CD4-positive, alpha-beta T cell treated with Interleukin-17A for 4 hours (primary cell): ENCODE measurements at places on chromosomes 7 and 10.

- no peak for DNase-seq
These were observed 350.7 kb upstream of the MBL2 start for GRCh38 chr10:53123311-53123710.

DNA sequence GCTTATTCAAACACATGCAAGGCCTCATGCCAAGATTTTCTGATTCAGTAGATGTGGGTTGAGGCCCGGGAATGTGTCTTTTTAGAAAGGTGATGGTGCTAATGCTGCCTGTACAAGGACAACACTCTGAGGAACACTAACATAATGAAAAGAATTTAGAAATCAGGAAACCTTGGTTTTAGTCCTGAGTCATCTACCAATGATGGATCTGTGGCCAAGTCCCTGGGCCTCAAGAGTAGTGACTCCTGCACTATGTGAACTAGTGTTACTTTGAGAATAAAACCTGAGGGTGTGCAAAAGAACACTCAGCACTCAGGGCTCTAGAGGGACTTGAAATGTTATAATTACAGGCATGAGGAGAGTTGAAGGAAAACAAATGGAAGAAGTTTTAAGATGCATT, 741.7 kb upstream of the GALNT17 start:
- DNase-seq: no peak

GRCh38 chr7:106060394-106060920, 51.7 kb downstream of the SYPL1 start:
- DNase-seq: no peak

DNA sequence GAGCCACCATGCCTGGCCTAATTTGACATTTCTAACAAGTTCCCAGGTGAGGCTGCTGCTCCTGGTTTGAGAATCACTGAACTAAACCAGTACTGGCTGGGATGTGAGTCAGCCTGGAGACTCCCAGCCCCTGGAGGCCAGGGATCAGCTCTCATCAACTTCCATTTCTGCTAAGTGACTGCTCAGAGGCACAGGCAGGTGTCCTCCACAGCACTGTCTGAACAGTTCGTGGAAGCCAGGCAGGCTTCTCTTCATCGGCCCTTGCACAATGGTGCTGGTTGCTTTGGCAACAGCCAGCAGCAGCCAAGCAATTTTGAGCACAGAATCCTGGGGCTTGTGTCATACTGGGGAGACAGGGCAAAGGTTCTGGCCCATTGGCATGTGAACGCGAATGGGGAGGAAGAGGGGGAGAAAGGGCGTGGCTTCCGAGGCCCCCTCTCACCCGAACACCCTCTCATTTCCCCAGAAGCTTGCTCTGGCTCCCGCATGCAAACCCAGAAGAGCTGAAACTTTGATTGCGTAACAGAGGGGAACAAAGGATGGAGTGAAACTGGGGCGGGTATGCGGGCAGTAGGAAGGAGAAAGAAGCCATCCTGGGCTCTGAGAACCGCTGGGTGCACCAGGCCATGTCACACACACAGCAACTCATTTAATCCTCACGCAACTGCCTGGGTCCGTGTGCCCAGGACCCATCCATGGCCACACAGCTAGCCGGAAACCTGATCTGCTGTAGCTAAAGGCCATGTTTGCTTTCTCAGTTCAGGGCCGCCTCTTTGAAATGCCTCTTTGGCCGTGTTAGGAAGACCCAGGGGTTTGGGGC, 9.0 kb upstream of the POR start:
- DNase-seq: no peak

DNA sequence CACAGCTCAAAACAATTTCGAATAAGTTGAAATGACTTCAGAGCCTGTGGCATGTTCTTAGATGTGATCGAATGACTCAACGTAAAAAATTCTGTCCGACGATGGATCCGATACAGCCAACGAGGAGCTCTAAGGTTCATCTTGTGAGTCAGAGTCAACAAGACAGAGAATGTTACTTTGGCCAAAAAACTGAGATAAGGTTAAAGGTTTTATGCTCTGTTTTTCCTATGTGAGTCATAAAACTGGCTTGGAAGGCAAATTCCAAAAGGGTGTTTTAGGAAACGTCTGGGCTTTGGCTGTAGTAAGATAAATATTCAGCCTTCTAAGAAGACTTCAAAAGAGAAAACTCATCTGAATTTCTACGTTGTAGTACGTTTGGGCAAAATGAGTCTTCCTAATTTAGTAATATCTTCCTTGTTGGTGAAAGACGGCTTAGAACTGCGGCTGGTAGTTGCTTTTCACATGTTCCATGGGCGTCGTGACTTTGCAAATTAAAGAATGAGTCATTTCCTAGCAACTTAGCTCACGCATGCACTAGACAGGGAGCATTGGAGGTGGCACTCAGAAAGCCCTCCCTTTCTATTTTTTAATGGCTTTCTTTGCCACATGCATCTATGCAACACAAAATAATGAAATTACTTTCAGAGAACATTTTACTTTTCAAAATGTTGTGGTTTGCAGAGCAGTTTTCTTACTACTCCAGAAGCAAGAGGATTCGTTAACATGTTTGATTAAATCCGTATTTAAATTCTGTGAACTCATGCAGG, 28.2 kb downstream of the PFKP start:
- peak; percentile 51 for DNase-seq

DNA sequence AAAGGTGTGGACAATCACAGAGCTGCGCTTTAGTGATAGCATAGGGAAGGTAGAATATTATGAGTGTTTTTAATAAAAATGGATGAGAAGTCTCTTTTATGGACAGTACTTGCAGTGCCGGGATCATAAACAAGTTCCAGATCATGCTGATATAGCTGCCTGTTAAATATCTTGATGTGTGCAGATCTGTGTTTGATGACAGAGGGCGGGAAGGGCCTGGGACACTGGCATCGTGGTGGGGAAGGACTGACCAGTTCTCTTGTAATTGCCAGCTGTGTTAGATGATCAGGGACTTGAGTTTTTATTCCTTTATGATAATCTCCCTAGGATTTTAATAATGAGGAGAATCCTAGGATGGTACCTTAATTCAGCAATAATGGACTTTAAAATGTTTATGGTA, 14.6 kb downstream of the SND1 start:
- no peak for DNase-seq

GRCh38 chr7:1758859-1759521, 88.9 kb downstream of the ELFN1 start:
- no peak for DNase-seq

DNA sequence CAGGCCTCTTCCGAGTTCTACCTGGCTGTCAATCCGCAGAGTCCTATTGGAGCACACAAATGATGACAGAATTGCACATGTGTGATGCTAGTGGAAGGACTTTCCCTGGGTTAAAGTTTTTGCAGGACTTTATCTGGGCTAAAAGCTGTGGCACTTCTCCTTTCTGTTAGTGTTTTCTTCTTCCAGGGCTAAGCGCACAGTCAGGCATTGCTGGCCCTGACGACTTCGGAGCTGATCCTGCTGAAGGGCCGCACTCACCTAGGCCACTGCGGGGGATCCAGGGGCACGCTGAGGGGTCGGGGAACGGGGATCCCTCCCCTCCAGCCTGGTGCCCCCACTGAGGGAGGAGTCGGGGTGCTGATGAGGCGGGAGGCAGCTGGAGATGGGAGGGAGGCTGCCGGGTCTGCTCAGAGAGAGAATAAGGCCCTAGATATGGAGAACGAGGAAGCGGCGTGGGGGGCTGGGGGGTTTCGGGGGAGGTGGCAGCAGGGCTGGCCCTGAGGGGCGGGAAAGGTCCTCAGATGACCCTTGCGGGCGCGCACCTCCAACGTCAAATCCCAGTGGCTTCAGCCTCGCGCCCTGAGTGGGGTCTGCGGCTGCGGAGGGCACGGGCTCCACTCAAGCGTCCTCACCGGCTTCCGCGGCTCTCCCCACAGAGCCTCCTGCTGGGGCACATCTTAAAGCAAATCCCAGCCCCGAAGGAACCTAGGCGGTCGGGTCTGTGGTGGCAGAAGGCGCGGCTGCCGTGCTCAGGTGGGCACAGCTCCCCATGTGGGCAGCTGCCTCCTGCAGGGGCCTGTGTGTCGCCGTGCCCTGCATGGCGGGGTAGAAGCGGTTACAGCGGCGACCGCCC, 30.9 kb downstream of the AGR3 start:
- no peak for DNase-seq

GRCh38 chr7:38410056-38410455, 136.6 kb upstream of the TARP start:
- no peak for DNase-seq

DNA sequence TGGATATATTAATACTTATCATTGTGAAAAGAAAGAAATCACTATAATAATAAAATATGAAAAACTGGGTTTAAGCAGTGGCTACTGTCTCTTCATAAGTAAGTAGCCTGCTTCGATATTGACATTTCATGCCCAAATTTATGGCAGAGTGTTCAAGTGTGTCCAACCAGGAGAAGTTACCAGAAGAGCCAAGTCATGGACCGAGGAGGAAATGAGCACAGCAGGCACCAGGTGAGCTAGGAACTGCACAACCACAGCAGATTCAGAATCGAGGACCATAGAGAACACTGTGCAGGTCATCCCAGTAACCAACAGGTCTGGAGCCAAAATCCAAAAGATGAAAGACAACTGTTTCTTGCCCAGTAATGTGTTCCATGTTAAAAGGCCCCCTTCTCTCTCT, 79.9 kb upstream of the ABCB5 start:
- no peak for DNase-seq

GRCh38 chr10:26475386-26475785, 37.2 kb downstream of the APBB1IP start:
- no peak for DNase-seq

DNA sequence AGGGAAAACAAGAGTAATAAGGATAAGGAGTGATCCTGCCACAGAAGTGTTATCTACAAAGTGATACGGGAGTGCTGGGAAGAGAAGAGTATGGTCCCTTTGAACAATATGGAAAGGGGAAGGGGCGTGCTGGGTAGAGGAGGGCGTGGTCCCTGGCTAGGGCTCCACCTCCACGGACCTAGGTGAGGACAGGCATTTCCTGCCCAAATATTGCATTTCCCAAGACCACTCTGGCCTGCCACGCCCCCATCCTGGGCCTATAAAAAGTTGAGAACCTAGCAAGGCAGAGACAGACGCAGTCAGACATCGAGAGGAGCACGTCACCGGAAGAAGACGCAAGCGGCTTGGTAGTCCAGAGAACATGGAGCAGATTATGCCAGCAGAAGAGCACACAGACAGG, 22.8 kb downstream of the VSTM4 start:
- no peak for DNase-seq

DNA sequence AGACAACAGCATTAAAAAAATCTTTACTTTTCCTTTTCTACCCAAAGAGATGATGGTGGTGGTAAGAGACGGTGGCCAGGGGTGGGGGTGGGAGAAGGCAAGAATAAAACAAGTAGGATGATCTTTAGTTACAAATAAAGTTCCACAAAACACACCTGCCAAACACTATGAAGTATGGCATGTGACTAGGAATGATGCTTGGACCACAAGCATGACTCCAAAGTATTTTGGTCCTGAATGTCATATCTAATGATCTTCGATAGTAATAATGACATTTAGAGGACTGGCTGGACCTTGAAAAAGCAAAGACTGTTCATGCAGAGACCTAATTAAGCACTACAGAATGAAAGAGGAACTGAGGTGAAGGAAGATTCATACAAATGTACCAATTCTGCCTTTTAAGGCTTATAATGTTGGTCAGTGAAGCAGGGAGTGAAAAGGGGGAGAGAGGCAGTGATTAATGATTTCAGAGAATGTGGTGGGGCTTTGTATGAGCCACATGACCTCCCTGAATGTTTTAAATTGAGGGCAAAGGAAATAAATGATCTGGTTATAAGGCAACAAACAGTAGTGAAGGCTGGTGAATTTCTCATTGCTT, 29.6 kb upstream of the DKK1 start:
- no peak for DNase-seq

GRCh38 chr7:120028636-120029035, 244.3 kb upstream of the KCND2 start:
- DNase-seq: no peak

DNA sequence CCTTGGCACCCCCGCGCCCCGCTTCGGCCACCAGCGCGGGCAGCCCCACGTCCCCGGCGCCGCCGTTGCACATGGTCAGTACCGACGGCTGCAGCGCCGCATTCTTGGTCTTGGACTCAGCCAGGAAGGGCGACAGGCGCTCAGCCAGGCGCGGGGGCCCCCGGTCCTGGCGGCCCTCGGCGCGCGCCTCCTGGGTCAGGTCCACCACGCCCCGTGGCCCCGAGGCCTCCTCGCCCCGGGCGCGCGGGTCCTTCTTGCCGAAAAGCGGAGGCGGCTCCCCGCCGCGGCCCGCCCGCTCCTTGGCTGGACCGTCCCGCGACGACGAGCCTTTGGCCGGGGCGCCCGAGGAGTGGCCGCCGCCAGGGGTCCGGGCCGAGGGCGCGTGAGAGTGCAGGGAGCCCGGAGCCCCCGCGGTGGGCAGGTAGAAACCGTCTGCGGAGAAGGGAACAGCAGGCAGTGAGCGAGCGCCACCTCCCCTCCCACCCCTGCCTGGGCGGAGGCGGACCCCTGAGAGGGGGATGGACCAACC, 34.7 kb downstream of the TNRC18 start:
- no peak for DNase-seq

DNA sequence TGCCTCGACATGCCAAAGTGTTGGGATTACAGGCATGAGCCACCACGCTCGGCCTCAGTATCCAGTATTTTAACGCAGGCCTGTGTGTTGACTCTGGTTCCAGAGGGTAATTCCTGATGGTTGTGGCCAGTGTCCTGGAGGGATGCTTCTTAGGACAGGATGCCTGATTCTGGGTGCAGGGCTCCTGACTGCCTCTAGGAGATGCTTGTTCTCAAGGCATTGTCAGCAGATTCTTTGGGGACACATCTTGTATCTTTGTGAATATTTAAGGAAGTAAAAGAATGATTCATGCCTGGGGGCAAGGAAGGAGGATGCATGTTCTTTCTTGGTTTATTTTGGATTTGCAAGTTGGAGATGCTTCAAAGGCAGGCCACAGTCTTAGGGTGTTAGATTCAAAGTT, 2.2 kb downstream of the ZDHHC4 start:
- no peak for DNase-seq

DNA sequence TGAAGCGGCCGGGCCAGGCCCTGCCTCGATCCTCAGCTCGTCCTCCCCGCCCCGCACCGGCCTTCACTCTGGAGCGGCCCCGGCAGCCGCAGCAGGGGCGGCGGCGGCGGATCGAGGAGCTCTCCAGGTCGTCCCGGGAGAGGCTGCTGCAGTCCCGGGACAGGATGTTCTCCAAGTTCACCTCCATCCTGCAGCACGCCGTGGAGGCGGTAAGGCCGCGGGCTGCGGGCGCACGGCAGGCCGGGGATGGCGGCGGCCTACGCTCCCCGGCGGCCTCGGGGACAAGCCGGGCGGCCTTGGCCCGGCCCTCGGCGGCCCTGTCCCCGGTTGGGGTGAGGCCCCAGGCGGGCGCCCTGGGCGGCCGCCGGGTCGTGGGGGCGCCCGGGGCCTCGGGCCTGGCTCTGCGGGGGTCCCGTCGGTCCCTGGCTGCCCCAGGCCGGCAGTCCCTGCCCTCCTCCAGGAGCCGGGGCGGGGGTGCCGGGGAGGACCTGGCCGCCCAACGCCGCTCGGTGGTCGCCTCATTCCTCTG, 399 bp downstream of the FHIP2A start:
- no peak for DNase-seq

- DNase-seq: no peak
These were observed 7.6 kb upstream of the ADAMTS14 start for GRCh38 chr10:70664702-70665195.
